ENCODE measurements at places on chromosomes 16 and 17. TPM values are rescaled to one million over a fixed set of nuclear protein-coding genes. Genes with fewer than 3 reads are reported as not detected.

DNA sequence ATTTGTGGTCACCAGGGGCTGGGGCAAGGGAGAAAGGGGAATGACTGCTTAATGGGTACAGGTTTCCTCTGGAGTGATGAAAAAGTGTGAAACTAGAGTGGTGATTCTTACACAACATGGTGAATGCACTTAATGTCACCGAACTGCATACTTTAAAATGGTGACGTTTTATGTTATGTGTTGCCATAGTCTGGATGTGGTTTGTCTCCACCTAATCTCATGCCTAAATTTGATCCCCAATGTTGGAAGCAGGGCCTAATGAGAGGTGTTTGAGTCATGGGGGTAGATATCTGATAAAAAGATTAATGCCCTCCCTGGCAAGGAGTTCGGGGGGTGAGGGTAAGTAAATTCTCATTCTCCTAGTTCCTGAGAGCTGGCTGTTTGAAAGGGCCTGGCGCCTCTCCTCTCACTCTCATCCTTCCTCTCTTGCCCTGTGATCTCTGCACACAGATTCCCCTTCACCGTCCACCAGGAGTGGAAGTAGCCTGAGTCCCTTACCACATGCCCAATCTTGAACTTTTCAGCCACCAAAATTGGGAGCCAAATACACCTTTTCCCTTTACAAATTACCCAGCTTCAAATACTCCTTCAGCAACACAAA, 15.3 kb downstream of the XPO6 start:
- DNase-seq = no peak

DNA sequence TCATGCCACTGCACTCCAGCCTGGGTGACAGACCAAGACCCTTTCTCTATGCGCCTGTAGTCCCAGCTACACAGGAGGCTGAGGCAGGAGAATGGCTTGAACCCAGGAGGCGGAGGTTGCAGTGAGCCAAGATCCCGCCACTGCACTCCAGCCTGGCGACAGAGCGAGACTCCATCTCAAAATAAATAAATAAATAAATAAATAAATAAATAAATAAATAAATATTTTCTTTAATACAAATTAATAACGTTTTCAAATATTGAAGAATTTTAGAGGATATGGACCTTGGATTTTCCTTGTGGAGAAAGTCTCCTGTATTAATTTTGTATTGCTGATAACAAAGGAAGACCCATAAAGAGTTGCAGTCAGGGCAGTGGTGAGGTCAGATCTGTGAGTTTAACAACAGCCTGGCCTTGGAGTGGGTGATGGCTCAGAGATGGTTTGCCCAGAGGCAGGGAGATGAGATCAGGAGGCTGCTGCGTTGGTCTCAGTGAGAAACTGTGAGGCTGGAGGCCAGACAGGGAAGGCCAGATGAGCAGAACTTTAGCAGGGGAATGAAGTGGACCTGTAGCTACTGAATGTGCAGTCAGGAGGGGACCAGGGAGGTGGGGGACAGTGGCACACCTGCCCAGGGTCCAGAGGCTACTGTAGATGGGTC, 4.4 kb upstream of the ASGR1 start:
- DNase-seq = no peak

- DNase-seq = no peak
Observed at GRCh38 chr17:34764716-34765115, 185.3 kb downstream of the TMEM132E start.

DNA sequence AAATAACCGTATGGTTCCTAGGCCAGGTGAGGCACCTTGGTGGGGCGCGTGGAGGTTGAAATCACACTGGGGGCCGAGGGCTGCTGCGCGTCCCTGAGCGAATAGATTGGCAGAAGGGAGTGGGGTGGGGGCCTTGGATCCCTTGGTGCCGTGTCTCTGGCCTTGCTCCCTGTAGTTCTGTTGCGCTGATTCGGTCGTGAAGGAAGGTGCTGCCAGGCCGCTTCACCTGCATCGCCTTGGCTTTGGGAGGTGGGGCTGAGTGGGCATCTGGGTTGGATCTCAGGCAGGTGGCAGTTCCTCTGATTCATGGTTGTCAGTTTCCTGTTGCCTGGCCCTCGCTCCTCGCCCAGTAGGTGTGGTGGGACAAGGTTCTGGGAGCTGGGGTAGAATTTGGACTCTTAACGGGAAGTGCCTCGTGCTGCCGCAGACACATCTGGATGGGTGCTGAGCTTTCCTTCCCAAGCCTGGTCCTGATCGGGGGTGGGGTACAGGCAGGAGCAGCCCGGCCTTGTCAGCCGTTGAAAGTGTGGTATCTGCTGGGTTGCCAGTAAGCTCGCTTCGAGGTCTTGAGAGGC, 30.1 kb downstream of the PGS1 start:
- DNase-seq = no peak

DNA sequence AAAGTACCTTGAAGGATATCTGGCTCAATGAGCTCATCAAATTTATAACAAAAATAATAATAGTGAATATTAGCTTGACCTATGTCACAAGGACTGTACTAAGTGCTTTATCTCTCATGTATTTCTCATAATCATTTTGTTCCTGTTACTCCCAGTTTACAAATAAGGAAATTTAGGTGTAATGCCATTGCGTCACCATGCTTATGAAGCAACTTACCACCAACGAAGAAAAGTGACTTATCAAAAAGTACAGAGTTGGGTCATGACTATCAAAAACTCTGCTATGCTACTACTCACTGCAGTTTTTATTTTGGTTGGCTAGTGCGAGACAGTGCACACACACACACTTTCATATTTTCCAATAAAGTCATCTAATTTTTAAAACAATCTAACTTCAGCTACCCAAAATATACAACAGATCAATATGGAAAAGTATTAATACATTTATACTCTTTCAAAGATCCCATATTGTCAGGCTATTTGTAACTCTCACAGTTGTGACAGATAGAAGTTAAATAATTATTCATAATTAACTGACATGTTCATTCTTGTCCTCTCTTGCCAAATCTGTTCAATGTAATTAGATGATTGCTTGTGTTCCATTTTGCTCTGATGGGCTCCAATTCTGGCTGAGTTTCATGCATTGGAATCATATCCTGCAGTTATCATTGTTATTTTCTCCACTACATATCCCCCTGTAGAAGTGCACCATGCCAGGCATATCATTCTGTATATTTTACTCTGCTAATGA, 119.4 kb downstream of the KCNJ2 start:
- DNase-seq = no peak

- peak; percentile 1 for DNase-seq
Observed at GRCh38 chr17:38852771-38853291, 690 bp downstream of the RPL23 start.

DNA sequence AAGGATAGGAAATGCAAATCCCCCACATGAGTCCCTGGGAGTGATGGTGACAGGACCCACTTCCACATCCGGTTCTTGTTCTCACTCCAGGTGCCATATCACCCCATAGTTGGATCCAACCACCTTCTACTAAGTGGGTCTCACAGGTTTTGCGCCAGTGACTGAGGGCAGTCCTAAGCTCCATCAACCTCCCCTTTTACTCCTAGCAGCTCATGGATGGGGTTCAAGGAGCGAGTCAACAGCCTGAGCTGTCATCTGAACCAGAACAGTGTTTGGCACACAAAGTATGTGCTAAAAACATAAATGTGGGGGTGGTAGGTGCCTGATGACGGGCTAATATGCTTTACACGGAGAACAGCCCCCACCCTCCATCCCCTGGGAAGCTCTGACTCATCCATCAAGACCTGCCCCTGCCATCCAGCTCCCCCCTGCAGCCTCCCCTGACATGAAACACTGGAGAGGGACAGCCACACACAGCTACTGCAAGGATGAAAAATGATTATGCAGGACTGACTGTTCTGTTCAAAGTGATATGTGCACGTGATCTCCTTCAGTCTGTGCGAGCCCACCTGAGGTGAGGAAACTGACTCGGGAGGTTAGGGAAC, 143.2 kb upstream of the CDH5 start:
- DNase-seq = no peak

GRCh38 chr16:89686520-89687091, at the start of gene CDK10:
TSS of gene CDK10 (plus strand) at chr16:89686689. CDS start at chr16:89686711, 22 bp downstream.
- peak; percentile 90 for DNase-seq

DNA sequence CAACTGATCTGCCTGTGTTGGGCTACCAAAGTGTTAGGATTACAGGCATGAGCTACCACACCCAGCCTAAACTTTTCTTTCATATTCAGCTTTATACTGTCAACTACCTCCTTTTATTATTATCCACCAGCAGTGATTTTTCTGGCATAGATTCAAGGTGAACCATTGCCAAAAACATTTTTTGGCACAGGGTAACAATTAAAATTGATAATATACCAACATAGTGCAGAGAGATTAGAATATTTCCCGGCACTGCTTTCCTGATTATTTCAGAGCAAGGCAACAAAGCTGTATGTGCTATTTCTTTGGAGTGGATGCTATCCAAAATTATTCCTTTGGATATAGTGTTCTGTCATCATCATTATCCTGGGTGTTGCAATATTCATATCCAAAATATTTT, 781.6 kb upstream of the SOX9 start:
- DNase-seq = no peak

DNA sequence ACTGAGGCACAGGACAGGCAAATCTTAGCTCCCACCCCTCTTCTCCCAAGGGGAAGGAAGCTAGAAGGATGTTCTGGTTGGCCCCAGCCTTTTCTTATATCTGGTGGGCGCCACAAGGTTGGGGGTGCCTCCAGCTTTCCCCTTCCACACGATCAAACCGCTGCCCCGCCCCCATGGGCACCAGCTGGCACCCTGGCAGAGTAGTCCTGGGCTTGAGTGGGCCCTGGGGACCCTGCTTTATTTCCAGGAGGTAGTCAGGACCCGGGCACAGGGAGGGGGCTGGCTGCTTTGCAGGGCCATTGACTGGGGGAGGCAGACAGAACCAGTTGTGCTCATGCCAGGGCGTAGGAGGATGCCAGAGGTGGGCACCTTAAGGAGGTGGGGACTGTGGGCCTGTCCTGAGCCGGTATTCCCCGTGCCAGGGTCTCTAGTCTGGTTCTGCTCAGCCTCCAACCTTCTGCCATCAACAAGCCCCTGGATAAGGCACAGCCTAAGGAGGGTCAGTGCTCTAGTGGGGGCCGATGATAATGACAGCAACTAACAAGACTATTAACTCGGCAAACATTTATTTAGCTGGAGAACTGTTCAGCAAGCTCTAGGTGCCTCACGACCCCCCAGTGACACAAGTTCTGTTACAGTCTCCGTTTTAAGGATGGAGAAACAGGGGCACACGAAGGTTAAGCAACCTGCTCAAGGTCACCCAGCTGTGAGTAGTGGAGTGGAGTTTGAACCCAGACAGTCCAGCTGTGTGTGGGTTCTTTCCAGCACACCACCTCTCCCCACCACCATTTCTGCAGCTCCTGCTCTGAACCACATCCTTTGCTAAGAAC, 7.6 kb upstream of the PPP1R1B start:
- DNase-seq = no peak

GRCh38 chr16:23504076-23504452, 6.2 kb downstream of the GGA2 start:
- no peak for DNase-seq

GRCh38 chr17:41775394-41776226, 10.9 kb downstream of the JUP start:
- DNase-seq = peak; percentile 64

DNA sequence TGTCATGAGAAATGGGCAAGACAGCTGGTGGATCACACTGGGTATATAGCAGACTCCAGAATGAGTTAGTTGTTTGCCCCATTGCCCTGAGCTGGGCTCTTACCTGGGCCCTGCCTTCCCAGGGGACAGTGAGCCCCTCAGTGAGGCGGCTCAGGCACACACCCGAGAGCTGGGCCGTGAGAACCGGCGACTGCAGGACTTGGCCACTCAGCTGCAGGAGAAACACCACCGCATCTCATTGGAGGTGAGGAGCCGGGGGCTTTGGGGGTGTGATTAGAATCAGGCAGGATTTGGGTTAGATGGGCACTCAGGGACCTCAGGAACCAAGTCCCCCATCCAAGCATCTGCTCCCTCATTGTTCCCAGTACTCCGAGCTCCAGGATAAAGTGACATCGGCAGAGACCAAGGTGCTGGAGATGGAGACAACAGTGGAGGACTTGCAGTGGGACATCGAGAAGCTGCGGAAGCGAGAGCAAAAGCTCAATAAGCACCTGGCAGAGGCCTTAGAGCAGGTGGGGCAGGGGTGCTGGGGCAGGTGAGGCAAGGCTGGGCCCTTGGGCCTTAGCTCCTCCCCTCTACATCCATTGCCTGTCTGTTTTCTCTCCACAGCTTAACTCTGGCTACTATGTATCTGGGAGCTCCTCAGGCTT, 2.8 kb downstream of the RNF40 start:
- no peak for DNase-seq

DNA sequence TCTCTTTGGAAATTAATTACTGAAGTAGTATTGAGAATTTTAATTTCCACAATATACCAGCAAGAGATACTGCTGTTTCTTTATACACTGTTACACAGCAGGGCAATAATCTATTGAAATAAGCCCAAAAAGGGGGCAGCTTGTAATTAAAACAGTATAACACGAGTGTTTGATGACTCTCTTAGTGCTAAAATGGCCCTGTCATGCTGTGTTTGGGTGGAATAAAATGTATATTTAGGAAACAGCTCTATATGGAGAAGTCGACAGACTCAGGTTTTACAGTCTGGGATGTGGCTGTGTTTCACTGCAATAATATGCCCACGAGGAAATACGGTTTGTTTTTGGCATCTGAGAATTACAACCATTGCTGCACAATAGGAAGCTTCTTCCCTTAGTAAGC, 537.7 kb upstream of the HSBP1 start:
- no peak for DNase-seq

DNA sequence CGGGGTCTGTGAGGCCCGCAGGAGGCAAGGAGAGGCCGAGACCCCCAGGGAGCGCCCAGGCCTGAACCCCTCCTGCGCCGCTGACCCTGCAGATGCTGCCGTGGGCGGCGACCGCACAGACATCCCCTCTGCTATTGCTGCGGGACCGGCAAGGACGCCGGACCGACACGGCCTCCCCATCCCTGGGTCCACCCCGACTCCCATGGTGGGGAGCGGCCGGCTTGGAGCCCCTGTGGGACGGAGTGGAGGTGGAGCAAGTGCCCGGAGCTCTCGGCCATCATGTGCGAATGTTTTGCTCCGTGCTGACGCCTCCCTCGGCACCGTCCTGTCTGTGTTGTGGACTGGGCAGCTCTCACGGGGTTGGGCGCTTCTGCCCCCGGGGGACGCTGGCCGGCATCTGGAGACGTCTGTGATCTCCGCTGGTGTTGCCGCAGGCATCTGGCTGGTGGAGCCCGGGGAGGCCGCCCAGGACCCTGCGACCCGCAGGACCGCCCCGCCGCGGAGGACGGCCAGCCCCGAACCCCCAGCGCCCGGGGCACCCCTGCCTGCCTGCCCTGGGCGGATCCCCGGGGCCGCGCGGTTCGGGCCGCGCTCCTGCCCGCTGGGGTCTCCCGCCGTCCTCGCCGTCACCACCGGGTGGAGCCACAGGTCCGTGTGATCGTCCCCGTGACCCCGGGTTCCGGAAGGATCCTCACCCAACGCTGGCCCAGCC, 12.8 kb upstream of the GNG13 start:
- peak; percentile 64 for DNase-seq

GRCh38 chr16:6066652-6067051, 969.1 kb upstream of the EEF2KMT start:
- no peak for DNase-seq

- DNase-seq = no peak
Observed at GRCh38 chr16:55700961-55701360, 45.2 kb downstream of the SLC6A2 start.

- DNase-seq = peak; percentile 82
Observed at GRCh38 chr17:49497148-49498028, 2.3 kb downstream of the NGFR start.

The KREMEN2 gene
- total RNA-seq = not detected

The NOD2 gene
- 0.48 TPM for total RNA-seq

The LAT gene
- total RNA-seq = 2.4 TPM

The CCL4L2 gene
- total RNA-seq = not detected

The SCARF1 gene
- 11.2 TPM for total RNA-seq

The WFDC1 gene
- 1.4 TPM for total RNA-seq

The HBQ1 gene
- total RNA-seq = not detected

The DOC2B gene
- 3.4 TPM for total RNA-seq

The BCL6B gene
- total RNA-seq = 12.6 TPM
